ENCODE measurements at places on chromosomes 16 and 17.
A peak's percentile ranks its signal among the peaks of the same experiment; 100 is the strongest.

DNA sequence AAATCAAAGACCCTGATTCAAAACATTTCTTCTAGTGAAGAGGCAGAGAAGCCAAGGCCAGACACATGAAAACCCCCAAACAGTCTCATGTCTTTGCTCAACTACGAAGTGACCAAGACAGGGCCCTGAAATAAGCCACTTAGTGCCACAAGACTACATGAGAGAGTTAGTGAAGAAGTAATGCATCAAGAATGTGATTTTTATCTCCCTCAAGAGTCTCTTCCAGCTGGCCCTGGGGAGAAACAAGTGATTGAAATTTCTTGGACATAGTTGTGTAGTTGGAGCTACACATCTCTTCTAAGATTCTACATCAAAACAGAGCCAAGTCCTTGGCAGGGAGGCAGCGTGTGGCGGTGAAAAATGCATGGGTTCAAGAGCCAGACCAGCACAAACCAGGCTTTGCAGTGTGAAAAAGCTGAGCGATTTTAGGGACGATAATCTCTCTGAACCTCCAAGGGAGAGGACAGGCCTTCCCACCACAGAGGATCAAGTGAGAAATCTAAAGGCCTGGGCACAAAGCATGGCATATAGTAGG is 30.6 kb downstream of the LYRM1 start:
- DNase-seq, result no peak

DNA sequence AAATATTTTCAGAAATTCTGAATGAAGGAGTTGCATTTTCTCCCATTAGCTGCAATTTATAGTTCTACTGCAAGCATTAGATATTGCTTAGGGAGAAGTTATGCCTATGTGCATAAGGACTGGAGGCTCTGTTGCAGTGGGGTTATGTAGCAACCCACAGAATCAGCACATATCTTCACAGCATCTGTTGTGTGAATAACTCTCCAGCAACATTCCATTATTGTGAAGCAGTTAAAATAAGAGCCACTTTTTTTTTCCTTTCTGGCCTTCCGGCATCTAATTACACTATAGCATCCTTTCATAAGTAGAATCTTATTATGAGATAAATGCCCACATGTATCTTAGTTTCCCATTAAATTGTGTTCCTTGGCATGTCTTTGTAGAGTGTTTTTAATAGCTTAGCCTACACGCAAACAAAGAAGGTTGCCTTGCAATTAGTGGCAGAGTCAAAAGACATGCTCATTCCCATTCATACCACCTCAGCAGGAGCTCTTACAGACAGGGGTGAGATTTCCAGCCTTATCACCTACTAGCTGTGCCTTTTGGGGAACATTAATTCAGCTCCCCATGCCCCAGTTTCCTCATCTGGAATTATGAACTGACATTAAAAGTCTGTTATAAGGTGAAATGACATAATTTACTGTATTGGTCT is 596.0 kb upstream of the GOT2 start:
- no peak for DNase-seq

DNA sequence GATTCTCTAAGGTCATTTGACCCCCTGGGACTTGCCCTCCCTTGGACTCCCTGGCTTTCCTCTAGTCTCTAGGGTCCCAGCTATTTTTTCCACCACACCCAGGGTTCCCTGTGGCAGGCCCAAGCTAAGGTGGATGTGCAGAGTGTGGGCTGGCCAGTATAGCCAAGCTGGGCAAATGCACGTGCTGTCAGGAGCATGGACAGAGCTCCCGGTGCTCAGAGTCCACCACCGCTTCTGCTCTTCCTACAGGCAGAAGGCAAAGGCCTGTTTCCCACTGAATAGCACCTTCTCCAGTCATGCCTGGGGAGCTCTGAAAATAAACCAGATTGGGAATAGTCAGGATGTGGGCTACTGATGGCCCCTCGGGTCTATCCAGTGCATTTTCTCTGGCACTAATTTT is 53.3 kb downstream of the GNAO1 start:
- no peak for DNase-seq

GRCh38 chr17:74467221-74467951 is 952 bp downstream of the CD300A start:
- no peak for DNase-seq

DNA sequence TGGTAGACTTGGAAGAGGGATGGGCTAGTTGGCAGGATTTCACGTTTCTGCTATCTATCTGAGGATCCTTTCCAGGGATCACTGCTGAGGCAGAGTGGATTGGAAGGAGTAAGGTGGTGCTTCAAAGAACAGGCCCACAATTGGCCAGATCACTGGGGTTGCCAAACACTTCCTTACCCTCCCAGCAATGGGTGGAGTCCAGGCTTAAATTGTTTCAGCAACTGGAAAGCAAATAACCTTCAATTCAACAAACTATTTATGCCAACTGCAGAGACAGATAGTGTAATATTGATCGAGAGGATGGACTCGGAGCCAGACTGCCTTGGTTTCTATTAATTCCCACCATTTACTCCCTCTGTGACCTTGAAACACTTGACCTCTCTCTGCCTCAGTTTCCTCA is 2.1 kb downstream of the ARRB2 start:
- no peak for DNase-seq

DNA sequence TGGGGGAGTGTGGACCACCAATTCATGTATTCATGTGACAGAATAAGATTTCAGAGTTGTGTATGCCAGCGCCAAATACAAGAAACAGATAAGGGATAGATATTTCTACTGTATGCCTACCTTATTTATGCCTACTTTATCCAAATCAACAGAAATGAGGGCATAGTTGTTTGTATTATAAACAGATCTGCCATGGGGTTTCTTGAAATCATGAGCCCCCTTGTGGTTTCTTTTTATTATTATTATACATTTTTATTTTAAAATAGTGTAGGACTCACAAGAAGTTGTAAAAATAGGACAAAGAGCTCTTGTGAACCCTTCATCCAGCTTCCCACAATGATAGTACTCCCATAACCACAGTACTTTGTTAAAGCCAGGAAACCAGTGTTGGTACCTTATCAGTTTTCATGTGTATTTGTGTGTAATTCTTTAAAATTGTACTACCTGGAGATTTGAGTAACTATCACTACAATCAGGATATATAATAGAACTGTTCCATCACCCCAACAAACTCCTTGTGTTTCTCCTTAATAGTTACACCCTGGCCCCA is 229.4 kb downstream of the CCDC182 start:
- DNase-seq, result no peak

GRCh38 chr17:60155815-60156214 is 6.0 kb downstream of the CA4 start:
- no peak for DNase-seq

GRCh38 chr17:68762911-68763310 is 161.7 kb upstream of the FAM20A start:
- no peak for DNase-seq

GRCh38 chr17:47687748-47688147 is 6.2 kb upstream of the TBKBP1 start:
- peak; percentile 21 for DNase-seq

GRCh38 chr17:61409301-61410112 is 9.9 kb downstream of the TBX2 start:
- DNase-seq, result no peak

DNA sequence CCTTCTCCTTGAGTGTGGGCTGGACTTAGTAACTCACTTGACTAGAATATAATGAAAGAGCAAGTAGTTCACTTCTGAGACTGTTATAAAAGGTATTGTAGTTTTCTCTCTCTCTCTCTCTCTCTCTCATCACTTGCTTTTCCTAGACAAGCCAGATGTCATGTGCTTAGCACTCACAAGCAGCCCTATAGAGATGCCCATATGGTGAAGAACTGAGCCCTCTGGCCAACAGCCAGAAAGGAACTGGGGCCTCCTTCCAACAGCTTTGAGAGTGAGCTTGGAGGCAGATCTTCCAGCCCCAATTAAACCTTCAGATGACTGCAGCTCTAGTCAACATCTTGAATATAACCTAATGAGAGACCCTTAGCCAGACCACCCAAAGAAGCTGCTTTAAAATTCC is 440.5 kb downstream of the GRIN2A start:
- no peak for DNase-seq

DNA sequence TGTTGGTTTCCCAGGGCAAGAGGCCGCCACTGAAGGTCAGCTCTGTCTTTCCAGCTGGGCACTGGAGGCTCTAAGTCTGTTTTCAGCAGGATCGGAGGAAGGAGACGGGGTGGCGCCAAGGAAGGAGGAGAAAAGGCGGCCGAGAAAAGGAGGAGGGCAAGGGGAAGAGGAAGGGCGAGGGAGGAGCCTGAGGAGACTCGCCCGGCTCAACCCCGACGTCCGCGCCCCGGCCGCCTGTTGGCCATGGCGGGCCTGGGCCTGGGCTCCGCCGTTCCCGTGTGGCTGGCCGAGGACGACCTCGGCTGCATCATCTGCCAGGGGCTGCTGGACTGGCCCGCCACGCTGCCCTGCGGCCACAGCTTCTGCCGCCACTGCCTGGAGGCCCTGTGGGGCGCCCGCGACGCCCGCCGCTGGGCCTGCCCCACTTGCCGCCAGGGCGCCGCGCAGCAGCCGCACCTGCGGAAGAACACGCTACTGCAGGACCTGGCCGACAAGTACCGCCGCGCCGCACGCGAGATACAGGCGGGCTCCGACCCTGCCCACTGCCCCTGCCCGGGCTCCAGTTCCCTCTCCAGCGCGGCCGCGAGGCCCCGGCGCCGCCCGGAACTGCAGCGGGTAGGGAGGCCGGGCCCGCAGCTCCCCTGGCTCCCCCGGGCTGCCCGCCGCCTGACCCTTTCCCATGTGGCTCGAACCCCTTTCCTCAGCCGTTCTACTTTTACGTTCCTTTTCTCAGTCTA is at the start of gene RNF135:
Gene RNF135, plus strand, starts transcription at position 209 of the 737 bp plus-strand sequence. Its CDS starts 35 bp downstream, at position 244.
- peak; percentile 49 for DNase-seq

- no peak for DNase-seq
These were observed 33.4 kb upstream of the TMEM92 start for GRCh38 chr17:50240851-50241250.

GRCh38 chr17:49815761-49816281 is 27.3 kb downstream of the KAT7 start:
- no peak for DNase-seq

- no peak for DNase-seq
These were observed 10.3 kb downstream of the KRABD2 start for GRCh38 chr17:8366231-8366630.

DNA sequence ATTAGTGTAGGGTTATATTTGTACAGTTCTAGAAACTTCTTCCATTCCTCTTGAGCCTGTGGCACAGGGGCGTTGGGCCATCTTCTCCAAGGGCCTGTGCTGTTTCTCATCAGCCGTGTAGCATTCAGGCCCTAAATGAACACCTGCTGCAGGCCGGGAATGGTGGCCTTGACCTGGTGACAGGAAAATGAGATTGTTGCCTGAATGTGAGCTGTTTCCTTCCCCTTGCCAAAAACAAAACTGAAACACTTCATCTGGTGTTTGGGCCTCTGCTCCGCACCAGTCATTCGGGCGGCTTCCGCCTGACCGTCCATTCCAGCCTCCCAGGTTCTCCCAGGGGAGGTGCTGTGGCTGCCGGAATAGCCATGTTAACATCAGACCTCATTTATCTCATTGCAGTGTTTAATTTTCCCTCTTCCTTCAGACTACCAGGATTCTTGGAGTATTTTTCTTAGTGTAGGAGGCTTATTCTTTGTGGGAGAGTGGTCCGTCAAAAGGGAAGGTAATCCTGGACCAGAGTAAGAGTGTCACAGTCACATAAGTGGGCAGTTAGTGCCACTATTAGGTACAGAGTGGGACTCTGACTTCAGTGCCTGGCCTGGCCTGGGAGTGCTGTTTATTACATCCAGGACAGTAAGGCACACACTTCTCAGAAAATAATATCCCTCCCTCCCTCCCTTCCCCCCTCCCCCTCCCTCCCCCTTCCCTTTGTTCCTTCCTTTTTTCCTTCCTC is 61.9 kb downstream of the WWP2 start:
- DNase-seq, result no peak

DNA sequence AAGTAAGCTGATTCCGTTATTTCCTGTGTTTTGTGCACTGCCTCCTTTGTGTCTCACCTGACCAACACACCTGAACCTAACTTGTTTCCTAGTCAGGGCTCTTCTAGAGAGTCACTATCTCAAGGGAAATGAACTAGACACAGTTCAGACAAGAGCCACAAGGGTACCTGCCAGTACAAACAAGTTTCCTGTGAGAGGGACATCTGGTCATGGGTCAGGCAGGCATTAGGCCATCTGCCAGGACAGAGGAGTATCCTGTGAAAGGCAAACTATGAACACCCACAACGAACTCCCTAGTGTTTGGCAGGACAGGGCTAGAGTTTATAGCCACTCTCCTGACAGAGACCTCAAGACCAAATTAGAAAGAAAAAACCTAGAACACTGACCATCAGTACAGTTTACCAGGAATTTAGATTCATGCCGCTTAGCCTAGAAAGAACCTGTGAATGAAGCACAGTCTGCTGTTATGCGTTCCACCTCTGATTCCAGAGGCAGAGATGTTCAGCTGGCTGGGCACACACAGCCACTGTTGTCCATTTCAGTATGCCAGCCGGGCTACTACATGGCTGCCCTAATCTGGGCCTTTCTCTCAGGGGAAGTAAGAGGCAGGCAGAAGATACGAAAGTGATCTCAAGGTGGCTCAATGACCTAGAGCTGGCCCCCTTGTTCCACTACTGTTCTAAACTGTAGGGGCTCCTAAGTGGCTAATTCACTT is 20.7 kb upstream of the GLG1 start:
- no peak for DNase-seq

GRCh38 chr17:9266031-9266680 is 244.8 kb downstream of the NTN1 start:
- no peak for DNase-seq

DNA sequence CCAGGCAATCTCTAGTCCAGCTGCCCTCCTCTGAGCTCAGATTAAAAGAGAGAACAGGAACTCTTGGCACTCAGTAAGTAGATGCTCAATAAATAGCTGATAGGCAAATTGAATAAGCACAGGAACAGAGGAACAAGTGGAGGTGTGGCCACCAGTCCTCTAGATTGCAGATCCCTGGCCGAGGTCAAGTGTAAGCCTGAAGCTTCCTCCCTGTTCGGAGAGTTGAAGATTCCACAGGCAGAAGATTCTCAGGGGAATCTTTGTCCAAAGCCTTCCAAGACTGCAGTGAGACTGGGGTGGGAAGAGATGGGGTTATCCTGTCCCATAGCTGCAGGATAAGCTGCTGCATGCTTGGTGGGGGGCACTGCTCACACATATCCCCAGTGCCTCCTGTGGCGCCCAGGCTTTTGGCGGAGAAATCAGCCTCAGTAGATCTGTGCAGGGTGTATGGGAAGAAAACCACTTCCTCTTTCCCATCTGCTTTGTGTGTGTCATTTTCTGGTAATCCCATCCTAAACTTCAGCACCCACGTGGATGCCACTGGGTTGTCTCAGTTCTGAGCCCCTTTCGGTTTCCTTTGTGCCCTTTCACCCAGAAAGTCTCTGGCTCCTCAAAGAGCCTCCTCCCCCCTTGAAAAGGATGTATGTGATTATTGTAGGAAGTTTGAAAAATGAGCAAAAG is 12.1 kb downstream of the CD300A start:
- no peak for DNase-seq

GRCh38 chr16:68283801-68284598 is 19.7 kb downstream of the SLC7A6 start:
- no peak for DNase-seq

All from anterior cingulate cortex (tissue), 58 donors.